ENCODE measurements at places on chromosomes 3 and 15.
A peak's percentile ranks its signal among the peaks of the same experiment; 100 is the strongest.

DNA sequence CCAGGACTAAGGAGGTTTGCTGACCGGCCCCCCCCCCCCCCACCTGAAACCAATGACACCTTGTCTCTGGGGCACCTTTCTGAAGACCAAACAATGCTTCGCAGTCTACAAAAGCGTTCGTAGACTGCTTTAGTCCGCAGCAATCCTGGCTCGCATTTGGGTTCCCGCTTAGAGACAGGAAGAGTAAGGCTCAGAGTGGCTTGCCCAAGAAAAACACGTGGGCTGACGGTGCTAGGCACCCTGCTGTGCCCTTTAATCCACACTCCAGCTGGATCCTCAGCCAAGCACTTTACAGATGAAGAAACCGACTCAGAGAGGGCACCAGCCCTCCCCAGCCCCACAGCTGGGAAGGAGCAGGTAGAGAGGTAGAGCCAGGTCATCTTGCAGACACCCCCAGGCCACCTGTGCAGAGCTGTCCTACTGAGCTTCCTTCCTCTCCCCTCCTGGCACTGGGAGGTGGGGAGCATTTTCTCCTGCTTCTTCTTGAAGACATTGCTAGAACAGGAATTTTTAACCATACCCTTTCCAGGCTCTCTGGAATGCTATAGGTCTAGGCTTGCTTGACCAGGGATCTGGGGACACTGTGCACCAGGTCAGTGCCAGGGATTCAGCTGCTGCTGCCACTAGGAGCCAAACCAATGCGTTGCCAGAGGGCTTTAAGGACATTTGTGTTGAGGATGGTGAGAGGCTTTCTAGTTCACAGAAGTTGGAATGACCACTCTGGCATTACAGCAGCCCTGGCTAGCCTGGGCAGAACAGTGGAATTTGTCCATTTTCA is 1.0 kb upstream of the KLF15 start:
- DNase-seq = peak; percentile 76

DNA sequence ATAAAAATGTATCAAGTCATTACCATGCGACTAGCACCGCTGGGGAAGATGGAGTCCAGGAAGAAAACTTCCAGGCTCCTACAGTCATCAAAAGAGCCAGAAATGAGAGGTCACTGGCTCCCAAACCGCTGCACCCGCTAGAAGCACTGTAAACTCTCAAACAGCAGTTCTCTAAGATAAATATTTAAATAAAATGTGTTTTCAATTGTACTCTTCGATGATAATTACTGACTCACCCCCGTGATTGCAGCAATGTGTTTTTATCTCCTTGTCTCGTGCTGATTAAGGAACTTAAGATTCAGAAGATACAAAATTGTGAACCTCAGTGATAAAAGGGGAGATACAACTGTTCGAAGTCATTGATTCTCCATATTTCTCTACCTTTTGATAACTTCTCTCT is 45.8 kb upstream of the FOXP1 start:
- no peak for DNase-seq

DNA sequence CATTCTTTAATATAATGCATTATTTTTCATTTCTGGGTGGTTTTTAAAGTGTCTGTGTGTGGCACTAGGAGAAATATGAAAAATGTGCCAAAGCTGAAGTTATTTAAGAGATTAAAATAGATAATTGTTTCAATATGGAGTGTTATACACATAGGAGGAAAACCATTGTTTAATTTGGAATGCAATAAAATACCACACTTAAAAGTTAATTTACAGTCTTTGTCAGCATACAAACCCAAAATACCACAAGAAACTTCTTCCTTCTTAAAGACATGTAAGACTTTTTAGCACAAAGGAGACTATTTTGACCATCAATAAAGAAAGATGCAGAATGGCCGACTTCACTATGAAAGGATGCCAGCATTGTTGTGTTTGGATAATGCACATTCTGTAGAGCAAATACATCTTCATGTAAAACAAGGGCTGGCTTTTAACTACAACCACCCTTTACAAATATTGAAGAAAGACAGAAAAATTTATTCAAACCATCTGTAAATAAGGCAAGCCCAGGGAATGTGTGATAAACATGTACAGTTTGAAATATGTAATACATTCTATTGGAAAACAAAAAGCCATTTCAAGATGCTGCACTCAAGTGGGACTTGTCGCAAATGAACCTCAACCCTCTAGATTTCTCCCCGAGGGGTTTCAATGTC is 1146.6 kb downstream of the ROBO1 start:
- DNase-seq = no peak

DNA sequence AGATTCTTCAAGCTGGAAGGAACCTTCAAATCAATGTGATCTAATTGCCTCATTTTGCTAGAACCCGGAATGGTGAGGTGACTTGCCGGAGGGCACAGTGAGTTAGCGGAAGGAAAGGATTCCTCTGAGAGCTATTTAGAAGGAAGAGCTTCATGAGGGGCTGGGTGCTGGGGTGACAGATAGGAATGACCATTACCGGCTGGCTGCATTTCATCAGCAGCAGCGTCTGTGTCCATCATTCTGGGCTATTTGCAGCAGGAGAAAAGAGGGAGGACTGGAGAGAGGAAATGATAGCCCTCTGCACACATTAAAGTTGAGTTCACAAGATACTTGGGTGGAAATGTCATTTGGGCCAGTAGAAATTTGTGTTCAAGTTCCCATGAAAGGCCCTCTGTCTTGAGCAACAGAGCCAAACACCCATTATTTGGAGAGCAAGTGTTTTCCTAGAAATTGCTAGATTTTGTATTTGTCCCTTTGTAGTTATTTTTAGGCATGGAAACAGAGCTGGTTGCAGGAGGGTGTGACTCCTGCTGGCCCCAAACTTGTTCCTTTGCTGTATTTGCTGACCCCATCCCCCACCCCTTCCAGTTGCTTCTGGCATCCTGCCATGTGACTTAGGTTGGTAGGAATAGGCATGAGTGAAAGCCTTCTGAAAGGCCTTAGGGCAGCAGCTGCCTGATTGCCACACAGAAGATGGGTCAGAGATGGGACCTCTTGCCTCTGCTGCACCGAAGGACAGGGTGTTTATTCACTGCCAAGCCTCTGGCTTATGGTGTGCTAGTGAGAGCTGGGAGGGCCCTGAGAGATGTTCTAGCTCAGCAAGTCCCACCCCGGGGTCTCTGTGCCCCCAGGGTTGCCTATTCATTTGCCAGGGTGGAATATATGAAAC is 87.5 kb upstream of the PLXNA1 start:
- DNase-seq = no peak

DNA sequence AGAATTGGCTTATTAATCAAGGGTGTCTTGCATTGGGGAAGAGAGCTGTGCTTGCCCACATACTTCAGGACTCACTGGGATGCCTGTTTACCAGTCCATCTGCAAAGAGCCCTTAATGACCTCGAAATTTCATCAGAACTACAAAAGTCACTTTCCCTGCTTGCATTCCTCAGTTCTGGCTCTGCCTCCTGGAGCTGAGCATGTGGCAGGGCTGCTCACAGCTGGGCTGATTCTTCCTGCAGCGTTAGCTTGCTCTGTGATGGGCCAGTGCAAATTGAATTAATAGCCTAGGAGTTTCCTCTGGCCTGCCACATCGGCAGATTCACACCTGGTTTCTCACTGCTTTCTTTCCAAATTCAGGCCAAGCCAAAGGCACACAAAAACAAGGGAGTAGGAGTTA is 108.9 kb downstream of the DUT start:
- DNase-seq = no peak

DNA sequence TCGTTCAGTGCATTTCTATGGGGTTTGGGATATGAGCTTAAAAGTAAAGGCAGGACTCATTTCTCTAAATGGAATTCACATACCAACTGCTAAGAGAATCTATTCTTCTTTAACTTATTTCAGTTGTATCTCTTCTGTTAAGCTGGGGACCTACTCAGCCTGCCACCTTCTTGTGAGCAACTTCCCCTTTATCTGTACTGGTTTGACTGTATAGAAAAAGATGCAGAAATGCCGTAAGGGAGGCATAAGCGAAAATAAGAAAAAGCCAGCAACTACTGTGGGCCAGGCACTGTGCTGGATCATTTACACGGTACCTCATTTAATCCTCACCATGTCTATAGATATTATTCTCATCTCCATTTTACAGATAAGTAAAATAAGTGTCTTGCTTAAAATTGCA is 38.4 kb downstream of the RBMS3 start:
- DNase-seq = no peak

- DNase-seq = no peak
Measured at GRCh38 chr15:79370716-79371115, 59.8 kb downstream of the TMED3 start.

GRCh38 chr3:53845881-53846133 is 412 bp downstream of the CHDH start:
- DNase-seq = no peak

DNA sequence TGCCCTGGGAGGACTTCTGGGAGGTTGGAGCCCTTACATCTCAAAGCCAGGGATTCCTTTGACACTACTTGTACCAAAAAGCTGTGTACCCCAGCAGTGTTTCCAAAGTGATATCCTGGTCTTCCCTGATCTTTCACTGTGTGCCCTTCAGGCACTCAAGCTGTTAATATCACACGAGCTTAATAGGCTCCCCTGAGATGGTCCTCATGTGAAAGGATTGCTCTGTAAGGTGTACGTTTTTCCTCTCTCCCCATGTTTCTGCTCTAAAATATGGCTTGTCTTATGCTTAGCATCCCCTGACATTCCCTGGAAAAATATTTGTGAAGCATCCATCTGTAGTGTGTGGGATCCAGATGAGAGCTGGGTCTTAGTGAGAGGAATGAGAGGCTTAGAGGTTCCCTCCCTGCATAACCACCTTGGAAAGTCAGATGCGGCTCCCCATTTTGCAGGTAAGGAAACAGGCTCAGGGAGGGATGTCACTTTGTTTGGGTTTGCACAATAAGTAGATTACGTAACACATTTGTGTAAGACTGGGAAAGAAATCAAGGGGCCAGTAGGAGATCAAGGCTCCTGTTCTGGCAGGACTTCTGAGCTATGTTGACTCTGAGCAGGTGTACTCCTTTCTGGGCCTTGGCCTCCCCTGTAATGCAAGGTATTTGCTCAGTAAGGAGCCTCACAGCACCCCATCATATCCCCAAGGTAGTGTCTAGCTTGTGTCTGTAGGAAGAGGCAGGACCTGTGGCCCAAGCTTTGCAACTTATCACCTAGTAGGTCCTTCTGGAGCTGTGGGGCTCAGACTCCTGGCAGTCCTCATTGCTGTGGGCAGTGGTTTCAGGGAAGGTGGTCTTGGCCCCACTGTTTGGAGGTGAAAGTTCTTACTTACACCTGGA is 667 bp upstream of the ACOX2 start:
- DNase-seq = no peak

GRCh38 chr3:98099848-98100247 is 12.9 kb downstream of the OR5AC2 start:
- DNase-seq = no peak

DNA sequence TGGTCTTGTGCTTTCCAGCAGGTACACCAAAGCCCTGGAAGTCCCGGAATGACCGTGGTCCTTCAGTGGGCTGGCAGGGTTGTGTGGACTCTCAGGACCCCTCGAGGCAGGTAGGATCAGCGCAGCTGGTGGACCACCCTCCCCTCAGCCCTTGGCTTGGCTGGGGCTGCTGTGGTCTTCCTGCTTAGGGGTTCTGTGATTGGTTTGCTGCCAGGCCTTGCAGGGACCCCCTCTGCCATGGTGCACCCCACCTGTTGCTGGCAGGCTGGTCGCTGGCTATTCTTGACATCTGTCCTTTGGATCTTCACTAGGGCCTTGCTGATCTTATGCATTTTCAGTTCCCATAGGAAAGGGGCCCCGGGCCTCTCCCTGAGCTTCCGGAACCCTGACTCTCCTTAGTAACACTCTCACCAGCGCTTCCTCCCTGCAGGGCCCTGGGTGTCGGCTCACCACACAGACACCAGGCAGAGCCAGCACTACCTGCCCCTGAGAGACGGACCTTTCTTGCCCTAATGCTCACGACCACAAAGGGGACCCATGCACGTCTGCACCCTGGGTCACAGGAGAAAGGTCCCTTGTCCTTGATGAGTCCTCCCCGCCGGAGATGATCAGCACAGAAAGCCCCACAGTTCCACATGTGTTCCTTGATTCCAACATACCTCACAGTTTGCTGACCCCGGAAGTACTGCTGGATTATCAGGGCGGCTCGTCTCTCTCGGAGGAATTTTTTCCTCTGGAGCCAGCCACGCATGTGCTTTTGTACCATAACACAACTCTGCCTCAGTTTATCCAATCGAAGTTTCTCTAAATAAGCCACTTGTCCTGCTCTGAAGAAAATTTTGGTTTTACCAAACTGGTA is 51.7 kb downstream of the MYO5C start:
- DNase-seq = no peak

GRCh38 chr3:60841355-60841754 is 409.9 kb downstream of the FHIT start:
- DNase-seq = no peak

DNA sequence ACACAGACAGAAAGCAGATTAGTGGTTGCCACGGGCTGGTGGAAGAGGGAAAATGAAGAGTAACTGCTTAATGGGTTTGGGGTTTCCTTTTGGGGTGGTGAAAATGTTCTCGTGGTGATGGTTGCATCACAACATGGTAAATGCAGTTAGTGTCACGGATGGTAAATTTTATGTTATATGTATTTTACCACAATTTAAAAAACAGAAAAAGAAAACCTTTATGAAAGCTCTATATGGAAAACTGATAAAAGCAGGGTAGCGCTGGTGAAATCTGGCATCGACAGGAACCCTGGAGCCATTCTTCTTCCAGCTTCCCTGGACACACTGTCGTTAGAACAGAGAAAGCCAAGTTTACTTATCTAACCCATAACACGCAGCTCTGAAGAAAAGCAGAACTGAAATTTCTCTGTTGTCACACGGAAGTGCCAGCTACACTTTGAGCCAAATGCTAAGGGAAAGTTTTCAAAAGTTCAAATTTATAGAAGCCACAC is 287.7 kb upstream of the NR2F2 start:
- DNase-seq = no peak

GRCh38 chr3:30810625-30811024 is 83.8 kb downstream of the GADL1 start:
- DNase-seq = no peak

DNA sequence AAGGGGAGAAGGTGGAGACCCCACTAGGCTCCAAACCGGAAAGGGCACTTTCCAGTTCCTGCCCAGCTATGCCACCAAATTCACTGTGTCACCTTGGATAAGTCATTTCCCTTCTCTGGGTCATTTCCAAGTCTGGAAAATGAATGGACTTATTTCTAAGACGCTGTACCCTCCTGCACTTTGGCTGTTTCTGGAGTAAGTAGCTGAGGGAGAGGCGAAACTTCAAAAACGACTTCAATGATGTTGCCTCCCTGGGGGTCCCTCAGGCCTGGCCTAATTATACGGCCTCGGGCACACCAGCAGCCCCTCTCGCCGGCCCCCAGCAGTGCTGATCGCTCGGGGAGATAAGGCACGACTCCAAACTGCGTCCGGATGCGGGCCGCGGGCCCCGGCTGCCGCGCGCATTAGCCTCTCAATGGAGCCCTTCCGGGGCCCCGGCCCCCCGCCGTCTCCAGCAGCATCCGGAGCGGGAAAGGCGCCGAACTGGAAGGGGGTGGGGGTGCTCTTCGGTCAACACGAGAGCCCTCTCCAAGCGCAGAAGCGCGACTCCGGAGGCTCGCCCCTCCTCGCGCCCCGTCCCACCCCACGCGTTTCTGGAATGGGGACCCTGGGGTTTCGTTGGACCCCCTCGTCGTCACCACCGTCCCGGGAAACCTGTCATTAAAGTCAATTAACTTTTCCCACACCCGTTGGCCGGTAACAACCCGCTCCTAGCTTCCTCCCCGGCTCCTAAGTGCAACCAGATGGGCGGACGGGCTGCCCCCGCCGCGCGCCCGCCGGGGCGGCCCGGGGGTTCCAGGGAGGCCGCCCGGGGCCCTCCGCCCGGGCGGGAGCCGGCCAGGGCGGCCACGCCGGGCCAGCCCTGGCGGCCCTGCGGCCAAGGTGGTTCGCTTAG is 4.8 kb downstream of the HES1 start:
- no peak for DNase-seq

- no peak for DNase-seq
Measured at GRCh38 chr3:123287962-123288302, 86.2 kb downstream of the SEC22A start.

Measured in NCI-H524 treated with DMSO at 0.1 percent for 48 hours (cell line).